NCI-H187 (cell line): ENCODE measurements at places on chromosomes 1 and 21.

- DNase-seq: no peak
These were observed 230.1 kb downstream of the ADGRL2 start for GRCh38 chr1:82030830-82031229.

DNA sequence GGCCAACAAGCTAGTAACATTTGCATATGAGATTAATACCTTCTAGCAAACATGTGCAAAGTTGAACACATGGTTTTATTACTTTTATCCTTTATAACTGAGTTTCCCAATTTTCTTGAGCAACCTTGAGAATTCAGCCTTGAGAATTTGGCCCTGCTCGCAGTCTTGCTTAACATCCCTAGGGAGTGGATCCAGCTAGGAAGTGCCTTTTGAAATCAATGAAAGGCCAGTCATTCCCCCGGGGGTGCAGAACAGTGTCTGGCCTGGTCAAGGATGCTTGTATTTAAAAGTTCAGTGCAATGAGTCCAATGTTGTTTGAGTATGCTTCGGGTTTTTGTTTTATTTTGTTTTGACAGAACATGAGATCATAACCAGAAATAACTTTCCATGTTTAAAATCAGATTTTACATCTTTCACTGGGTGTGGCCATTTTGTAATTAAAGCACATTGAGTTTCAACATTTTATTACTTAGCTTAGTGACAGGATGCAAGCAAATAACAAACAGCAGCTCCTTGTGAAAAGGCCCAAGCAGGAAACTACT lies 16.7 kb downstream of the PALMD start:
- DNase-seq: no peak

GRCh38 chr1:172668097-172668496 lies 9.2 kb downstream of the FASLG start:
- DNase-seq: no peak

- no peak for DNase-seq
These were observed 25.2 kb downstream of the NRDC start for GRCh38 chr1:51853360-51853759.
